ENCODE measurements at places on chromosomes 2 and 18.
A peak's percentile ranks its signal among the peaks of the same experiment; 100 is the strongest.

GRCh38 chr18:34590503-34590902, 119.6 kb upstream of the DTNA start:
- DNase-seq: no peak

DNA sequence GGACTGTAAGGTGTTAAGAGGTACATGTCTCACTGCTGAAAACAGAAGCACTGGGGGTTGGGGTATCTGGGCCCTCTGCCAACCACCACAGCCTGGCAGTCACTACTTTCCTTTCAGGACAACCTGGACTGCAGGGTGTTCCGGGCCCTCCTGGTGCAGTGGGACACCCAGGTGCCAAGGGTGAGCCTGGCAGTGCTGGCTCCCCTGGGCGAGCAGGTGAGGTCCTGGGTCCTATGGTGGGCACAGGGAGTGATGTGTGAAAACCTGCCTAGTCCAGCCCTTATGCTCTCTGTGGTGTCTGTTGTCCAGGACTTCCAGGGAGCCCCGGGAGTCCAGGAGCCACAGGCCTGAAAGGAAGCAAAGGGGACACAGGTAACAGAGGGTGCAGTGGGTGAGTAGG, 40.0 kb downstream of the MARCO start:
- no peak for DNase-seq

GRCh38 chr2:15298770-15299169, 262.4 kb downstream of the NBAS start:
- peak; percentile 95 for DNase-seq

DNA sequence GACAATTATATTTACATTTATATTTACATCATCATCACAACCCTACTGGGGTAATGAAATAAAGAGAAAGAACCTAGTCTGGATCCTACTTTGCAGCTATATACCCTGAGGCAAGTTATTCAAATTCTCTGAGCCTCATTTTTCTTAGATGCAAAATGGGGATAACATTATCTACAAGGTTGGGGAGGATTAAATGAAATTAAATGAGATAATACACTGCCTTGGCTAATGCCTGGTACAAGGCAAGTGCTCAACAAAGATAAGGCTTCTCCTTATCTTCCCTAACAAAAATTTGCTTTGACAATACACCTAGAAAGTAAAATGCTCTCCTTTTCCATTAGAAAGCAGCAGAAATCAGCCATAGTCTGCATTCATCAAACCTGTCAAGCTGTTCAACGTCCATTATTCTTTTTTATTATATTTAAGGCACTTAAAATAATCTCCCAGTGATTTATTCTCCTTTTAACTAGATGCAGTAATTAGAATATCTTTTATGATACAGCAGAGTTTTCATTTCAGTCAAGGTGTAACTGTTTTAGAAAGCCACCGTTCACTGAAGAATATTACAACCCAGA, 44.8 kb downstream of the TCF4 start:
- DNase-seq: no peak

DNA sequence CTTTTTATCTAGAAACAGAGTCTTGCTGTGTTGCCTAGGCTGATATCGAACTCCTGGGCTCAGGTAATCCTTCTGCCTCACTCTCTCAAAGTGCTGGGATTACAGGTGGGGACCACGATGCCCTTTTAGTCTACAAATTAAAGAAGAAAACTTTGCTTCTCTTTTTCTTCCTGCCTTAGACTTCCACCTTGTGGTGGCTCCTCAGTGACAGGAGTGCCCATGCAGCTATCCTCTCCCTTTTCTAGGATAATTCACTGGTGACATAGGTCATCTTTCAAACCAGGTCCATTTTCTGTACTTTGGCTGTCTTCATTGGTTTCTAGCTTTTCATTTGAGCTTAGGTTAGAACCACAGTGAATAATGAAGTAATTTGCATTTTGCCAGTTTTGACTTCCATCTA, 13.6 kb downstream of the DCAF17 start:
- DNase-seq: no peak

- DNase-seq: no peak
These were observed 140.8 kb downstream of the DDX1 start for GRCh38 chr2:15732341-15733077.

DNA sequence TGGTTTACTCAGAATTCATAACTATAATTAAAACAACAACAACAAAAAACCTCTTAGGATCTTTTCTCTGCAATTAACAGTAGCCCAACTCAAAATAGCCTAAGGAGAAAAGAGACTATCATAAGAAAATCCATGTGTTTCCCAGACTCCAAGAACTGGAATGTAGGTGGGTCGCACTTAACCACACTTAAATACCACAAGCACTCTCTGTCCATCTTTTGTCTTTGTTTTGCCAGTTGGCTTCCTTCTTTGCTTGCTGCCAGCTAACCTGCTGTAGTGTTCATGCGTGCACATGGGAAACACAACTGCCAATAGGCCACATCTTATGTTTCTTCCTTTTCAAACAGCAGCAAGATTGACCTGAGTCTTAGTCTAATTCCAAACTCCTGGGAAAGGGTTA, 24.1 kb upstream of the ACVR1 start:
- DNase-seq: no peak

DNA sequence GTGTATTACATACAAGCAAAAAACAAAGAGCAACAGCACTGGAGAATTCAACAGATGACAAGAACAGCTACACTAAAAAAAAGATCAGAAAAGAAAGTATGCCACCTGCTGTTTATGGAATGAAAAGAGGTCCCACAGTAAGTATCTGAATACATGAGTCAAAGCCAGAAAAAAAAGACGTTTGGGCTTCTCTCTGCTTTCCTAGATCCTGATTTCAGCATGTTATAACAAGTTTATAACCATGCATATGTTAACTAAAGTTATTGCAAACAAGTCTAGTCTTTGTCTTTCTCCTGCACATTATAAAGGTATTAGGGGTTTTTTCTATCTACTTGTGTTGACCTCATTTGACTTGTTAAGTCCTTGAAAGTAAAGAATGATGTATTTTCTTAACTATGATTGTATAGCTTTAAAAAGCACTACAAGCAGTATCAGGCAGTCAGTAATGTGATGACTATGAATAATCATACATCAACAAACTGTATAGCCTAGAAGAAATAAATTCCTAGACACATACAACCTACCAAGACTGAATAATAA, 108.5 kb upstream of the COL5A2 start:
- DNase-seq: peak; percentile 91

- no peak for DNase-seq
These were observed 11.0 kb downstream of the TANK start for GRCh38 chr2:161170958-161171932.

GRCh38 chr2:102619414-102620319, at the start of gene SLC9A2:
Gene SLC9A2 (plus strand): TSS chr2:102619553. CDS start chr2:102619849, 296 bp downstream.
- no peak for DNase-seq

DNA sequence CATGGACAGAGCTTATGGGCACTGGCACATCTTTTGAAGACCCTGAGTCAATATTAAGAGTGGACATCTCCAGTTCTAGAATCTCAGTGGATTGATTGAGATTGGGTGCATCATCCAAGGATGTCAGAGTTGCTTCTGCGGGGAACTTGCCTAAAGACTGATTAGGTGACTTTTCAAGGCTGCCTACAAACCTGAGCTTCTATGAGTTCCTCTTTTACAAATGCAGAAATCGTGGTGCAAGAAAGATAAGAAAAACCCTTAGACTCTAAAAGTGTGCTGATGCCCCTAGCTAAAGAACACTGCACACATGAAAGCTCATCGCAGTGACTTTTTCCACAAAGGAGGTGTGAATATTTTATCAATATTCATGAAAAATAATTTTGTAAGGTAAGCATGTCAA, 86.8 kb upstream of the NEDD4L start:
- DNase-seq: no peak

- DNase-seq: no peak
These were observed 254.5 kb downstream of the DSEL start for GRCh38 chr18:67261931-67262552.

DNA sequence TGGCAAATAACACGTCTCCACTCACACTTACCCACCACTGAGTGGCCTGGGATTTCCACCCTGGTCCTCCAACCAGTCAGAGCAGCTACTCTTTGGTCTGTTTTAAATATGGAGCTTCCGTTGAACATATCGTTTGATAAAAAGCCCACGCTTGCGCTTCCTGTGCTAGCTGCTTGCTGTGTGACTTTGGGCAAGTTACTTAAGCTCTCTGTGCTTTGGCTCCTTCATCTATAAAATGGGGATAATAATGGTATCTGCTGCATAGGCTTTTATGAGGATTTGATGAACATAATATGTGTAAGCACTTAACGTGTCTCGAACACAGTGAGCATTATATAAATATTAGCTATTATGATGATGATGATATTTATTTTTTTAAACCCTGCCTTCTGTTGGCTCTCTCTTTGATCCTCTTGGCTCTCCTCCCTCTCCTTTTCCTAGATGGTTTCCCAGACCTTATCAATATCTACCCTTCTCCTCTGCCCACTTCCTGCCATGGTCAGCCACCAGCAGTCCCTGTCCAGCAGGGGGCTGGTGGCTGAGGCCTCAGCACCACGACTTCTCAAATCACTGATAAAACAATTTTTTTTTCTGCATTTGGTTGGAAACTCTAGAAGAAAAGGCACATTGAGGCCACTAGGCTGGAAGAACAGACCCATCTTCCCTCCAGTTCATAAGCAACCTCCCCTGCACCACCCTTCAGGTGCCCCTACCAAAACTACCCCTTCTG, 191.9 kb downstream of the LOXHD1 start:
- DNase-seq: no peak

GRCh38 chr18:23538870-23539269, 35.6 kb downstream of the RMC1 start:
- DNase-seq: no peak

DNA sequence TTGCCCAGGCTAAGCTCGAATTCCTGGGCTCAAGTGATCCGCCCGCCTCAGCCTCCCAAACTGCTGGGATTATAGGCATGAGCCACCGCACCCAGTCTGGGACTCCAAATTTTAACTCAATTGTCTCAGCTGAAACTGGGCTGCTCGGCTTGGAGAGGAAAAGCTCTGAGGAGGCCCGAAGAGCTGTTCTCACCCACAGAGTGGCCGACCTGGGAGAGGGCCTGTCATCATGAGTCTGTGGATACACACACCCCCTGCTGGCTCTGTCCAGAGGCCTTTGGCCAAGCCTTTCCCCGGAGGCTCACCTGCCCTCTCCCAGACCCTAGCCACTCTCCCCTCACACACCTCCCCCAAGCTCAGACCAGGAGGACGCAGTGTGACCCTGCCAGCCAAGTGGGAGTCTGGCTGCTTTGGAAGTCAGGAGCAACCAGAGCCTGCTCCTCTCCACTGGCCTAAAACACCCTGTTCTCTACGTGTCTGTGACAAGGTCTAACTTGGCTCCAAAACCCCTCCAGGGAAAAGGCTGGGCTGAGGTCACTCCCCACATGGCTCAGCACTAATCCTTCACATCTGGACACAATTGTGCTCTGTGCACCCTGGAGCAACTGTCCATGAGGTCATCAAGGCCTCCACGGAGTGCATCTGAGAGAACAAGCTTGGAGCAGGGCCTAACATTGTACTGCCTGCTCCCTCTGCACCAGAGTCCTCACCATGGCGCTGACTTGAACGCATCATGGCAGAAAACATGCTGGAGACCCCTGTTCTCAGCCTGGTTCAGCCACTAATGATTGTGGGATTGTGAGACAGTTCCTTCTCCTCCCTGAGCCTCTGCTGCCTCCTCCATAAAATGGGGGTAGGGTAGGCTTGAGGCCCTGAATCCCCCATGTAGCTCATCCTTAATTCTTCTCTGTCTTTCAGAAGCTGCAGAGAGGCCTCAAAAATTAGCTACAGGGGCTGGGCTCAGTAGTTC, 49.9 kb upstream of the RAB6C start:
- DNase-seq: no peak

GRCh38 chr18:6557057-6557769, 142.5 kb upstream of the L3MBTL4 start:
- no peak for DNase-seq

Data from HCEC 1CT (cell line).